ENCODE measurements at places on chromosomes 6 and 20.

GRCh38 chr6:32216998-32217397, 6.9 kb downstream of the NOTCH4 start:
- DNase-seq: no peak

DNA sequence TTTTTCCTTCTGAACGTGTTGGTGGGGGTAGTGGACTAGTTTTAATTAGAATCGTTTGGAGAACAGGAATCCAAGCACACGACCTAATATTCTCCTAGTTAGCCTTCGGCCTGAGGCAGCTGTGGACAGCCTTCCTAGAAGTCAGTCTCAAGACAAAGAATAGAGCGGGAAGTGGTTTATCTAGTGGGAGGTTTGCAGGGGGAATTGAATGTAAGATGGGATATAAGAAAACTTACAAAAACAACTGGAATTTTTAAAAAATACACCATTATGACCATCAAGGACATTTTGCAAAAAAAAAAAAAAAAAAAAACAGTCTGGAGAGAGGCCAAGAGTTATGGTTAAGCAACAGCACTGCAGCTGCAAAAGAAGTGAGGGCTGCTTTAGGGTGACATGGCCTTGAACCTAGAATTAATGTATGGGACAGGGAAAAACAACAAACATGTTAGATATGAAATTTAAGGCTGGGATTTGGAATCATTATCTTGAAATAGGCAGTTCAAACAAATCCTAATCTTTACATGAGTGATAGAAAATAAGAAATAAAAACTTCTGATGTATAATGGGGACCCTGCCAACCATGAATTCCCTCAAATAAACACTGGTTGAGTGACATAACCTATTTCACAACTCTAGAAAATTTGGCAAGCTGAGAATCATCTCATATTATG, 40.2 kb downstream of the PLAGL1 start:
- no peak for DNase-seq

GRCh38 chr6:86016567-86016966, 373.9 kb upstream of the SYNCRIP start:
- no peak for DNase-seq

DNA sequence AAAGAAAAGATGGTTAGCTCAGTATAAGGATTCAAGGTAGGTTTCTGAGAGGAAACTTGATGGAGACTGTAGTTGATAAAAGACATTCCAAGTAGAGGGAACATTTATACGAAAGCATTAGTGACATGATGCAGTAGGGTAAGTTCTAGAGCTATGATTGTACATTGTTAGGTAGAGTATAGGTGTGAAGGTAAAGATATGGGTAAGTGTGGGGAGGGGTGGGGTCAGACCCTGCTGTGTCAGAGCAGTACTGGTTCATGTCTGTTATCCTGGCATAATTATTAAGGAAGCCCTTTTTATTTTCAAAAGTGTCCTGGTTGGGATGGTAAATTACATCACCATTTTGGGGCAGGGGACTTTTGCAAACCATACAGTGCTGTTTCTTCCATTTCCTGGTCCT, 635.8 kb downstream of the COL12A1 start:
- no peak for DNase-seq

- DNase-seq: no peak
These were observed 59.0 kb upstream of the EEF1A1 start for GRCh38 chr6:73579851-73580246.

- DNase-seq: no peak
These were observed 166.6 kb upstream of the SOX4 start for GRCh38 chr6:21426841-21427490.

DNA sequence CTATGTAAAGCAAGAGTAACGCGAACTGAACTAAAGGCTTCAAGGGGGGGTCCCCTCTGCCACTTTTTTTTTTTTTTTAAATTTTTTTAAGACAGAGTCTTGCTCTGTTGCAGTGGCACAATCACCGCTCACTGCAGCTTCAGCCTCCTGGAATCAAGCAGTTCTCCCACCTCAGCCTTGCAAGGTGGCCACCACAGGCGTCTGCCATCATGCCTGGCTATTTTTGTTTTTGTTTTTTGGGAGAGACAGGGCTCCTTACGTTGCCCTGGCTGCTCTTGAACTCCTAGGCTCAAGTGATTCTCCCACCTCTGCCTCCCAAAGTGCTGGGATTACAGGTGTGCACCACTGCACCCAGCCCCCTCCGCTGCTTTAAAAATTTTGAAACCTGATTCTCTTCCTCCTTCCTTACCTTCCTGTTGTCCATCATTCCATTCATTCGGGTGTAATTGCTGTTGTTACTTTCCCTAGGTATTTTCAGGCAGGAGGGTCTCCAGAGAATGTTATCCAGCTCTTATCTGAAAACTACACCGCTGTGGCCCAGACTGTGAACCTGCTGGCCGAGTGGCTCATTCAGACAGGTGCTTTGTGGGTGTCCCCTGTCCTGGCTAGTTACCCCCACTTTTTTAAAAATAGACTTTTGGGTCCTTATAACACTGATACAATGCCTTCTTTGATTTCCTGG, 5.4 kb downstream of the NELFCD start:
- DNase-seq: no peak

DNA sequence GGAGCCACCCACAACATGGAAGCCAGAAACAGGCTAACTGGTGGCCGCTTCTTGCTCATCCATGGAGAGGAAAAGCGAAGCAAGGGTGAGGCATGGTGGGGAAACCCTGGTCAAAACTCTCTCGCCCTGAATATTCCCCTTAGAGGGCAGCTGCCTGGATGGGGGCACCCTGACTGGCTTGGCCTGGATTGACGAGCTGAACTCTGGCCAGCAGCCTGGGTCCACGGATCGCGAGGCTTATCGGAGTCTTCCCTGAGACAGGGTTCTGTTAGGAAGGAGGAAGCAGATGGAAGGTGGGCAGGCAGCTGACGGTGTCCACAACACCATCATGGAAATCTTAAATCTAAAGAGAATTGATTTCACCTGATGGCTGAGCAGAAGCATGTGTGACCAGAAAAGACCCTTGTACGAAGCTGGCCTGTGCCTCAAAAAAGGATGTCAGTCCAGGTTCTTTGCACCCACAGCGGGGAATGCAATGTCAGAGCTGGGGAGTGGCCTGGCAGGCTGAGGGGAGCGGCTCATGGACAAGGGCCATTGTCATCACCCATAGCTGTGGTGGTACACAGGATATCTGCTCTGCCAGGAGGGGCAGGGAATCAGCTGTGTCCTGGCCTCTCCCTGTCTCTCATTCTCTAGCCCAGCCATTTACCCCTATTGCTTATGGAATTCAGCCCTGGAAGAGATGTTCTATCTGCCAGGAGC, 109.4 kb upstream of the SNX9 start:
- DNase-seq: no peak

GRCh38 chr6:102223942-102224341, 830.4 kb downstream of the GRIK2 start:
- DNase-seq: no peak

DNA sequence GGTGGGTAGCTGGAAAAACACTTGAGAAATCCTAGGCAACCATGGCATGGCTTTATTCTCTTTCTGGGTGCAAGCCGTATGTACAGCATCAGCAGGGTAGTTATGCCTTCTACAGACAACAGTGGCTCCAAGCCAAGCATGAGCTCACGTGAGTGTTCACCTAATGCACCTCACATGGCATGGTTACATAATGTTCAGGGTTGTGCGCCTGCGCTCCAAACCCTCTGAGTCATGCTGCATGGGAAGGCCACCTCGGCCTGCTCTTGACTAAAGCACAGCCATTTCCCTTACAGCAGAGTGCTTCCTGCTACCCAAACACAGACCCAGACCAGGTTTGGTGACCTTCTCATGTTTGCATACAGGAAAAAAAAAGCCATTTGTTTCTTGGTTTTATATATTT, 96.2 kb downstream of the VIP start:
- no peak for DNase-seq

- no peak for DNase-seq
These were observed 29.5 kb upstream of the SDHAF4 start for GRCh38 chr6:70537266-70537665.

DNA sequence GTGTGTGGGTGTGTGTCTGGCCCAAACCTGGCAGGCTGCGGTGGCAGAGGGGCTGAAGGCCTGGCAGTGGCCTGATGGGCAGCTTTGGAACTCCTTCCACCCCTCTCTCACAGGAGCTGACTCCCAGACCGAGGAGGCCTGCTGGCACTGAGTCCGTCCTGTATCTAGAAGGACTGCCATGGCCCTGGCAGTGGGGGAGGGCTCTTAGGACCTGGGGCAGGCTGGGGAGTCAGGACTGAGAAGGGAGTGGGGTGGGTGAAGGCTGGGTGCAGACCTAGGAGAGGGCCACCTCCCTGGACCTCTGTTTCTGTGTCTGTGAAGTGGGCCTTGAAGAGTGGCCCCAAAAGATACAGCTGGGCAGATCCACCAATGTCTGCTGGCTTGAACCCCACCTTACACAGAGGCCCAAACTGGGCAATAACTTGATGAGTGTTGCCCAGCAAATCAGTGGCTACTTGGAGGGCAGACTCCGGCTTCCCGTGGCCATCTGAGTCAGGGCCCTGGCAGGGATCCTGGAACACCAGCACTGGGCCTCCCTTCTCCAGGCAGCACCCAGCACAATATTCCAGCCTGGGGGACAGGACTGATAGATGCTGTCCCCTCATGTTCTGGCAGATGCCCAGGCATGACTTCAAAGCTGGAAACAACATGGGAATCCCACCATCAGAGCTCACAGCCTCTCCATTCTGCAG, 46.7 kb upstream of the BLCAP start:
- DNase-seq: no peak

- DNase-seq: no peak
These were observed 155.5 kb downstream of the GJA1 start for GRCh38 chr6:121590916-121591315.

DNA sequence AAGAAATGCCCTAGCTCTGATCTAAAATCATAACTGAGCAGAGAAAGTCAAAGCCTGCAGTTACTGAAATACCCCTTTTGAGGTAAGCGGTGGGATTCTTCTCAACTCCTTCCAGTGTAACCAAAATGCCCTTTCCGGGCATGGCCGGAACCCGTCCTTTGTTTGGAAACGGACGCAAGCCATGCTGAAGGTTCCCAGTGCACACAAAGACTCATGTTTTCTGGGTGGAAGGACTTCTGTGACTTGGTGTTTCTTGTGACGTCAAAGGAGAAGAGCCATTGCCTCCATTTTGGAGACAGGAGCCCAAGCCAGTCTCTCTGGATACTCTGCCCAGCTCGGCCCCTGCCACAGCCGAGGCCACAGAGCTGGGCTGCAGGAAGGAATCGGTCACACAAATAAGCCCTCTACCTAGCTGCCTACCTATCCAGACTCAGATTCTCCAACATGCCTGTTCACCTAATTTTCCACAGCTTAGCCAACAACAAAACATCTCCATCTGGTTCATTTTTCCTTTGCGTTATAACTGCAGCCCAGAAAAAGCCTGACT, 182.8 kb downstream of the TBXT start:
- no peak for DNase-seq

DNA sequence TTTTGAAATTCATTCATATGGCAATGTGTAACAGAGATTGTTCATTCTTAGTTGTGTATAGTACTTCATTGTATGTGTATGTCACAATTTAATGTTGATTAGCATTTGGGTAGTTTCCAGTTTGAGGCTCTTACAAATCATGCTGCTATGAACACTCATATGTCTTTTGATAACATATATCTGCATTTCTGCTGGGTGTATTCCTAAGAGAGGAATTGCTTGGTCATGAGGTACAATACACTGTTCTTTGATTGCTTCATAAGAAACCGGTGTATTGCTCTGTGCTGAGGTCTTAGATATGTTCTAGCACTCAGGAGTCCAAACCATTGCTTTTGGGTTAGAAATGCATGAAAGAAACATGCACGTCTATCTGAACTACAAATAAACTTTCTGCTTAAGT, 492.9 kb upstream of the JAG1 start:
- no peak for DNase-seq

GRCh38 chr6:2632976-2633584, 117.6 kb downstream of the MYLK4 start:
- DNase-seq: no peak

DNA sequence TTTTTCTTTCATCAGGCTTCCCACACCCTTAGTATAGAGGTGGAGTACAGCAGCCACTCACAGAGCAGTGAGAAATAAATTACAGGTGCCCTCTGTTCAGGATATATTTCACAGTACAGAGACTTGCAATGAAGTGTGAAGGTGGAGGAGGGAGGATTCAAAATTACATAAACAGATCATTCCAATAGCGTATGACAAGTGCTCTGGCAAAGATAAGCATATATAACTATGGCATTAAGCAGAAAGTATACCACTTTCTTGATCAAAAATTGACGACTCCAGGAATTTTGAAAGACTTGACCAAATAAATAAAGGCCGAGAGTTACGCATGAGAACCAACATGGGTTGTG, 108.7 kb downstream of the GPX5 start:
- DNase-seq: no peak

DNA sequence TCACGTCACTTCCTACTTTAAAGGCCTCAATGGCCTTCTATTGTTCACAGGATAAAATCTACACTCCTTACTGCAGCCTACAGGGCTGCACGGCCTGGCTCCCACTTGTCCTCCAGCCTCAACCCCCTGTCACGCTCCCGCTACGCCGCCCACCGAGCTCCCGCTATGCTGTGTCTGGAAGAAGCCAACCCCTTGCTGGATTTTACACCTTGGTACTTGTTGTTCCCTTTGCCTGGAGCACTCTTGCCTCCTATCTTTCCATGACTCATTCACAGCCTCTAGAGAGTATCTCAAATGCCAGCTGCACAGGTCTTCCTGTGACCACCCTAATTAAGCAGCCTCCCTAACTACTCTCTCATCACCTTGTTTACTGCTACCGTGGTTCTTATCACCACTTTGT, 259.9 kb downstream of the PRKN start:
- DNase-seq: no peak

DNA sequence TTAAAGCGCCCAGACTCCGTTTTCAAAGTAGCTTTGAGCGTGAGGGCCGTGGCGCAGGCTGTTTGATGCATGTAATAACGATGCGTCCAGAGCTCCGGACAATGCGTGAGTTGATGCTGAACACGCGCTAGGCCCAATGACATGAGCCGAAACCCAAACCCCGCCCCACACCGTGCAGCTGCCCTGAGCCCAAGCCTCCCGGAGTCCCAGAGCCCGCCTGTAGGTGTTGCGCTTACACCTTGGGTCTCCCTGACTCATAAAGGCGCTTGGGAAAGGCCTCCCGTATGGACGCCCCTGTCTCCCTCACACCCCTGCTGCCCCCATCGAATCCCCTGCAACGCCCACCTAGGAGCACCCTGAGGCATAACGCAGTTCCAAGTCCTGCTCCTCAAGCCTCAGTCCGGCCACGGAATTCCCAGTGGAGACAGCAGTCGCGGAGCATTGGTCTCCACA, 87.6 kb downstream of the ERMARD start:
- DNase-seq: no peak

DNA sequence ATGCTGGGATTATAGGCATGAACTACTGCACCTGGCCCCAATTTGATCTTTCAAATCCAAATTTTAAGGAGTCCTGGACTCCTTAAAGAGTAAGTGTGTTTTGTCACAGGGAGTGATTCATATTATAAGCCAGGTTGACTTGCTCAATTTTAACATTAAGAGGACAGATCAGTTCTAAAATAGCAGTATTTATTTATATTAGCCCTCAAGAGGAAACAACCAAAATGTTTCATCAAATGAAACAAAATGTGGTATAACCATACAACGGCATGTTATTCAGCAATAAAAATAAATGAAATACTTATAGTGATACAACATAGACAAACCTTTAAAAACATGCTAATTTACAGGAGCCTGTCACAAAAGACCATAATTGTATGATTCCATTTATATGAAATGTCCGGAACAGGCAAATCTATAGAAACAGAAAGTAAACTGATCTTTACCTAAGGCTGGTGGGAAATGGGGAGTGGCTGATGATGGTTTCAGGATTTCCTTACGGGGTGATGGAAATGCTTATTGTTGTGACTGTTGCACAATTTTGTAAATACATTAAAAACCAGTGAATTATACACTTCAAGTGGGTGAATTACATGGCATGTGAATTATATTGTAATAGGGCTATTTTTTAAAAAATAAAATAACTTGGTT, 637.4 kb downstream of the MMUT start:
- no peak for DNase-seq
